ENCODE measurements at places on chromosomes 7 and 10.

- peak; percentile 34 for DNase-seq
Measured at GRCh38 chr10:26841733-26842317, 18.9 kb downstream of the ABI1 start.

GRCh38 chr10:15313843-15314242 is 57.2 kb downstream of the FAM171A1 start:
- DNase-seq: peak; percentile 62

DNA sequence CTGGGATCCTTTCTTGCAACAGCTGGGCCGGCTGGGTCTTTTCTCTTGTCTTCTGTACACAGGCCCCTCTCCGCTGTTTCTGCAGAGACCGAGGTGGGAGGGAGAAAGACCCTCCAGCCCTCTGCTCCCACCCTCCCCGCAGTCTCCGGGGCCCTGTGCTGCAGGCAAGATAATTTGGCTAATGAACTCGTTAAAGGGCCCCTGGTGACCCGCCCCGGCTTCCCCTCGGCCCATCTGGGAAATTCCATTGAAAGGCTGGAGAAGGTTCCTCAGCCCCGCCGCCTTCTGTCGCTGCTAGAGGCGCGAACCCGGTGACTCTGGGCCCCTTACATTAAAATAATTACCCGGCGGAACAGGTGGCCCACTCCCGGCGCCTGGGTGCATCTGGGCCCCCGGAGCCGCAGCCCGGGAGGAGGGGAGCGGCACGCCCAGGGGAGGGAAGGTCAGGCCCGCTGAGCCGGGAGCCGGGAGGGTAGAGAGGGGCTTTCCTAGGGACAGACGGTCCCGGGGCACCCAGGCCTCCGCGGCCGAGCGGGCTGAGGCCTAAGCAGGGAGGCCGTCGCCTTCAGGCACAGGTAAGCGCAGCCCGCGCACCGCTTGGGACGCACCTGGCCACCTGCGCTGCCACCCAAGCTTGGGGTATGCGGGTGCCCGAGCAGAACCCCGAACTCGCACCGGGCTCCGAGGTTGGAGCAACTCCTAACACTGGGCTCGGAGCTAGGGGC is 7.3 kb upstream of the MNX1 start:
- DNase-seq: no peak

- peak; percentile 57 for DNase-seq
Measured at GRCh38 chr7:22667562-22668239, 59.3 kb upstream of the IL6 start.

- DNase-seq: no peak
Measured at GRCh38 chr10:123478116-123478515, 188.0 kb upstream of the GPR26 start.

DNA sequence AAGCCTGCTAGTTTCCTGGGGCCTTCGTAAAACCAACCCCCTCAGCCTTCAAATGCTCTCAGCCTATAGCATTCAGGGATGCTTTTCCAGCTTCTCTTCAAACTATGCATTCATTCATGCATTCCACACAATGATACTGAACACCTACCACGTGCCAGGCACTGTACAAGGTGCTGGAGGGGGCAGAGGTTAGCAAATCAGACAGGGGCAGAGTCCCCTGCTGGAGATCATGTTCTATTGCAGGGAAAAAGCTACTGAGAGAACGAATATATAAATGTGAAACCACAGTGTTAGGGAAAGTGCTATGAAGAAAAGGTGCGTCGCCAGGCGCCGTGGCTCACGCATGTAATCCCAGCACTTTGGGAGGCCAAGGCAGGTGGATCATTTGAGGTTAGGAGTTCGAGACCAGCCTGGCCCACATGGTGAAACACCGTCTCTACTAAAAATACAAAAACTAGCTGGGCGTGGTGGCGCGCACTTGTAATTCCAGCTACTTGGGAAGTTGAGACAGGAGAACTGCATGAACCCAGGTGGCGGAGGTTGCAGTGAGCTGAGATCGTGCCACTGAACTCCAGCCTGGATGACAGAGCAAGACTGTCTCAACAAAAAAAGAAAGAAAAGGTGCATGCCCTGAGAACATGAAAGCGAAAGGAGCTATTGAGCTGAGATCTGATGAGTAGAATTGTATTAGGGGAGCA is 64.6 kb upstream of the CALN1 start:
- no peak for DNase-seq

DNA sequence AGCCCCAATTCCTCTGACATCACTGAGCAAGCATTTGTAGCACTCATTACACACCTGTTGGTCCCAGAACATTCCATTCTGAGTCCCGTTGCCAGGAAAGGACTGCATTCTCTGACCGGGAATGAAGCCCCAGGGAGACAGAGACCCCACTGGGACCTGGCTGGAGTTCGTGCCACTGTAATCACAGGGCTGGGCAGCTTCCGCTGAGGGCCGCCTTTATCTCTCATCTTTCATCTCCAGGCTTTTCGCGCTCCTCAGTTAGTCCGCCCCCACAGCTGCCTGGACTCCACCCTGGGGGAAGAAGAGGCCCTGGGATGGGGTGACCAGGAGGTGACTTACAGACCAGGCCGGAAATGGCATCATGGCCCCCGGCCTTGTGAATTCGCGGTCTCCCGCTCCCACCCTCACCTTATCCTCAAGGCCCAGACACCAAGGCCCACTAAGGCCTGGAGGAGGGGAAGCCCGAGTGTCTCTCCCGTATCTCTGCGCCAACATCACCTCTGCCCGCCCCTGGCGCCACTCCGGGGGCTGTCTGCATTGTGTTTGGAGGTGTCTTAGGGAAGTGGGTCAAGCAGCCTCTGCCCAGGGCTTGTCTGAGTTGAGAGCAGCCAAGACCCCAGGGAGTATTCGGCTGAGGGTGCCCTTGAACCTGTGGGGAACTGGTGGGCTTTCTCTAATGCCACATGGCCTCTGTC is 75.4 kb downstream of the PROSER2 start:
- peak; percentile 60 for DNase-seq

- DNase-seq: no peak
Measured at GRCh38 chr7:156754201-156754600, 113.6 kb downstream of the RNF32 start.

Data from fibroblast of pulmonary artery (primary cell).